Sciatic nerve (tissue), 2 donors: ENCODE measurements at places on chromosomes 2 and 18. TPM values are rescaled to one million over a fixed set of nuclear protein-coding genes. Genes with fewer than 3 reads are reported as not detected.

The CIDEA gene
- 5.0 TPM for total RNA-seq

The CSRNP3 gene
- total RNA-seq, result 8.3 TPM

The ERMN gene
- total RNA-seq, result 4.6 TPM

The PCARE gene
- total RNA-seq, result 0.53 TPM

The IL1R1 gene
- total RNA-seq, result 49.9 TPM

The SERPINB11 gene
- not detected for total RNA-seq

The PAX8 gene
- total RNA-seq, result 1.2 TPM

The YIPF4 gene
- total RNA-seq, result 72.0 TPM

The TSPYL6 gene
- 0.13 TPM for total RNA-seq

The FHL2 gene
- 208 TPM for total RNA-seq

The TMEM178A gene
- total RNA-seq, result 6.6 TPM

The METTL8 gene
- 23.8 TPM for total RNA-seq

The MAP3K19 gene
- total RNA-seq, result 0.09 TPM

The GALR1 gene
- 0.13 TPM for total RNA-seq

The ACMSD gene
- not detected for total RNA-seq

The LPIN1 gene
- 141 TPM for total RNA-seq
